ENCODE measurements at places on chromosomes 3 and 15.

DNA sequence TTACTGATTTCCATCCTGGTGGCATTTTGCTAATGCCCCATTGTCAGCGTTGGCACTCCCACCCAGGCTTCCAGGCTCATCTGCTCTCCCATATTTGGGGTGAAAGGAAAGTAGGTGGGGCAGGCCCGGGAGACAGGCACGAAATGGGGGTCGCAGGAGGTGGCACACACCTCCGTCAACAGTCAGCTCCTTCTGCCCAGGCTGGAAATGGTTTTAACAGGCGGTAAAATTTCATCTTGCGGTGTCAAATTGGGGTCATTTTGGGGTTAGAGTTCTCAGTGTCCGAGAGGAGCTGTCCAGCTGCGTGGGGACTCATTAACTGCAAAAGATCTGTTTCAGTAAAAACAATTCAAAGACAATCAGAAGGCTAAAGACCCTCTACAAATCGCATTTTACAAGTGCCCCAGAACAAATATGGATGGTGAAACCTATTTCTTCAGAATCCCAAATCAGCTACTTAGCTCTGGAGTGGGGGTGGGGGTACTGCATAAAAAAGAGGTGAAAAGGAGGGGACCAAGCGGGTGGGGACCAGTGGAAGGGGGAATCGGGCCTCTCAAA, 4.2 kb upstream of the MEIS2 start:
- DNase-seq = no peak

DNA sequence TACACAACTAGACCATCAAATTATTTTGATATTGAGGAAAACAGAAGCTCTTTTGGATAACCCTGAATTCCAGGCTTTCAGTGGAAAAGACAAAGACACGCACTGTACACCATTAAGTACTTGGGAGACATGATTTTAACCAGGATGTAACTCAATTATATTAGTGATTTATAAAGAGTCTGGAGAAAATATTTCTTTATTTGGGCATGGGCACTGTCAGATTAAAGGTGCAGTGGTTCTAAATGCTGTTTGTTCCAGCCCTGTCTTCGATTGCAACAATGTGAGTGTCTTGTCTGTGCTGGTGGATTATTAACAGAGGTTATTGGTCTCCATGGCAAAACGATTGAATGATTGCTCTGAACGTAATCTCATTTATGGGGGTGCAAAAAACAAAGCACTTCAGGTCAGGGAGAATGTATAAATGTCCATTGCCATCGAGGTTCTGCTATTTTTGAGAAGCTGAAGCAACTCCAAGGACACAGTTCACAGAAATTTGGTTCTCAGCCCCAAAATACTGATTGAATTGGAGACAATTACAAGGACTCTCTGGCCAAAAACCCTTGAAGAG, at the start of gene TM4SF4:
Gene TM4SF4, plus strand, starts transcription at position 448 of the 568 bp plus-strand sequence. CDS start 181 bp downstream, outside the sequence.
- no peak for DNase-seq

DNA sequence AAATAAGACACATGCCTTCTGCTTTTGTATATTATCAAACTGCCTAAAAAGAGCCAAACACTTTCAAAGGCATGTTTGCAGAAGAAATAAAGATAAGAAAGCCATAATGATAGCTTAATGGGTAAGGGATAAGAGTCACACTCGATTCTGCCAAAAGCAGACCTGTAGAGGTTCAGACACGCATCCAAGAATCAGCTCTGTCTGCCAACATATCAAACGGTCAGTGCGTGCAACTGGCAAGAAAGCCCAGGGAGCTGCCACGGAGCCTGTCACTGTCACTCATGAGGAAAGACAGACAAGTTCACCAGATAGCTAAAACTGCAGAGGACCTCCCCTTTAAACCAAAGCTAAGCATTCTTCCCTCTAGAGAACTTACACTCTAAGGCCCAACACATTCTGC, 23.2 kb downstream of the DCP1A start:
- DNase-seq = no peak

DNA sequence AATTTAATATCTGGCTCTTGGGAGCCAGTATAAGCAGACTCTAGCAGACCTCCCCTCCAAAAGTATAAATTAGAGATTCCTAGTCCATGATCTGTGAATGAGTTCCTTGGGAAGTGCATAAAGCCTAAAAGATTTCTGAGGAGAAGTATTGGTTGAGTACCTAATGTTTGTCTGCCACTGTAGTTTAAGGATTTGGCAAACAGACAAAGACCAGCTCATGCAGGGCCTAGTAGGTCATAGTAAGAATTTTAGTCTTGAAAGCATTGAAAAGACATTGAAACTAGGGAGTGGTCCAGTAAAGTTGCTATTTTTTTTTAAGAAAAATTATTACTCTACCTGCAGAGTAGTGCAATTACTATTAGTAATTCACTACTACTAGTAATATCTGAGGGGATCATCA, 67.5 kb downstream of the SPRED1 start:
- DNase-seq = no peak

DNA sequence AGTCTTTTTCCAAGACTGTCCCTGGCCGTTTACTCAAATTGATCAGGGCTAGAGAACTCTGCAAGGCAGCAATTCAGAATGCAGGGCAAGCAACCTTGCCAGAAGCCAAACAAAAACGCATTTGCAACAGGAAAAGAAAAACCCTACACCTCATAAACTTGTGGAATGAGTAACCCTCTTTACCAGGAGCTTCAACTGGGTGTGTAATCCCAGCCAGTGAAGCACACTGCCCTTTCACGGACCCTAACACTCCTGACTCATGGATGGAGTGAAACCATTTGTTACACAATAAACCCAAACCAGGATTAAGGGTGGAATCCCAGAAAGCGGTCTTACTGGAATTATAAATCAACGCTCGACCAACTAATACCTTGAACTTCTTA, 14.8 kb upstream of the LDHAL6B start:
- no peak for DNase-seq

- DNase-seq = no peak
These were observed 282.4 kb upstream of the GRM7 start for GRCh38 chr3:6578526-6578925.

DNA sequence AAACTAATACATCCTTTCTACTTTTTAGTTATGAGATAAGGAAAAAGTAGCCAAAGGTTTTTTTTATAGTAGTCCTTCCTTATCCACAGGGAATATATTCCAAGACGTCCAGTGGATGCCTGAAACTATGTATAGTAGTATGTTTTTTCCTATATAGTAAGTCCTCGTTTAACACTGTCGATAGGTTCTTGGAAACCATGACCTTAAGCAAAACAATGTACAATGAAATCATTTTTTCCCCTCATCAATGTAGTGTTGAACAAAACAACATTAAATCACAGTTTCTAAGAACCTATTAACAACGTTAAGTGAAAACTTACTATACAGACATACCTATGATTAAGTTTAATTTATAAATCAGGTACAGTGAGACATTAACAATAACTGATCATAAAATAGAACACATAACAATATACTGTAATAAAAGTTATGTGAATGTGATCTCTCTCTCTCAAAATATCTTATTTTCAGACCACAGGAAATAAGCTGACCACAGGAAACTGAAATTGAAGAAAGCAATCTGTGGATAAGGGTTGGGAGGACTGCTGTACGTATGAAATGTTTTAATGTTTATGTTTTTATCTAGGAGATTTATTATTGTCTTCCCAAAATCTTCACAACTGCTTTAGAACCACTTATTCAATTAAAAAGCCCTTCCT, 20.6 kb downstream of the COPS2 start:
- no peak for DNase-seq

- DNase-seq = no peak
These were observed 1.9 kb downstream of the ROBO2 start for GRCh38 chr3:77041811-77042210.

DNA sequence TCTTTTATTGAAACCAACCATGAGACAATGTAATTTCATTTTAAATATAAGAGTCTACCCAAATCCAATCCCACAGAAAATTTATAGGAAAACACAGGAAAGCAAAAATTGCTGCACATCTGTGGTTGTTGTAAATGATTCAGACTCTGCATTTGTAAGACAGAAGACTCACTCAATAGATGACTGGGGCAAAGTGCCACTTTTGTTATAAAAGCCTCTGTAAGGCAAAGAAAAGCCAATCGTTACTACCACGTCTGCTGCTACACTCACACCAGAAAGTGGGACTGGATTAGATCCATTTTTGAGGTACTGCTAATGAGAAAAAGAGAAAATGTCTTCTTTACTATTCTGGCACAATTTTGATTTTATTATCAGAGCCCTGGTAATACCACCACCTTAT, 74.9 kb downstream of the SEMA6D start:
- DNase-seq = no peak

- DNase-seq = no peak
These were observed 43.8 kb downstream of the LSM3 start for GRCh38 chr3:14222457-14222856.

DNA sequence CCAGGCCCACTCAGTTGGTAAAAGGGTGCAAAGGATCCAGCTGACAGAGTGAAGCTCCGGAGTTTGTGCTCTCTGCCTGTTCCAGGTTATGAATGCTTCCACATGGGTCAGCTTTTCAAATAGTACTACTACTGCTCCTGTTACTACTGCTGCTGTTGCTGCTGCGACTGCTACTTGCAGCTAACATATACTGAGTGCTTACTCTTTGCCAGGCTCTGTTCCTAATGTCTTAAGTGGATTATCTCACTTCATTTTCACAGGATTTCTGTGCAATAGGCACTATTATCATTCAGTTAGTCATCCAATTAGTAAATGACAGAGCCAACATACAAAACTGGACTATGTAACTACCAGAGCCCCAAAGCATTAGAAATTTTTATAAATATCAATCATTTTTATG, 106.5 kb downstream of the IQCH start:
- no peak for DNase-seq

DNA sequence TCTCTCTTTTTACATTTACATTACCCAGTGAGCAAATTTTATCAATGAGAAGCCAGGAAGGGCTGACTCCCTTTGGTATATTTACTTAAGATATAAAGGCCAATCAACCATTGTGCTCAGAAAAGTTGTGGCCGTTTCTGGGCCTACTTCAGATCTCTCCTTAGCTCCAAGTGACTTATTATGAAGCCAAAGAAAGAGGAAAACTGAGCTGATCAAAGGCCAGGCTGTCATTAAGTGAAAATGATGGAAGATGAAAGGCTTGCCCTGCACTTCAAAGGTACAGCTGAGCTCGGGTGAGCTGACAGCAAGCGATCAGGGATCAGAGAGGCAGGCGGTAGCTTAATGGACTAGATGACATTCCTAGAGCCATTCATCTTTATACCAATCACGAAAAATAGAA, 24.8 kb downstream of the VGLL4 start:
- no peak for DNase-seq

DNA sequence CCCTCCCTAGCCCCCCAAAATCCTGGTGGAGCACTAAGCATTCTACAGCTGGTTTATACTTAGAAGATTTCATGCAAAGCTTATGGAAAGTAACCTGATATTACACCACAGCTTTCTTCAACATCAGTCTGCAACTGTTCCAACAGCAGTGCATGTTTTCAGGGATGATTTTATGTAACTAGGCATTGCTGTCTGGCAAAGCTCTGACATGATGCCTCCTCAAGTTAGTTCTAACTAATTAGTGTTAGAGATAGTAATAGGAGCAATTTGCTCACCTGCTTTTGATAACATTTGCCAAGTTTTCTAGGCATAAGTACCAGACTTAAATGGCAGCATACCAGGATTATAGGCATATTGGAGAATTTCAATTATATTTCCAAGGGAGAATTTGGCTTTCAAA, 330.3 kb upstream of the SGO1 start:
- DNase-seq = no peak

Data from HL-60 (cell line).